ENCODE measurements at places on chromosomes 6 and 20.
A peak's percentile ranks its signal among the peaks of the same experiment; 100 is the strongest.

- DNase-seq: no peak
Measured at GRCh38 chr6:112946051-112946450, 598.9 kb downstream of the RFPL4B start.

- DNase-seq: no peak
Measured at GRCh38 chr6:166341464-166341863, 881 bp downstream of the SFT2D1 start.

DNA sequence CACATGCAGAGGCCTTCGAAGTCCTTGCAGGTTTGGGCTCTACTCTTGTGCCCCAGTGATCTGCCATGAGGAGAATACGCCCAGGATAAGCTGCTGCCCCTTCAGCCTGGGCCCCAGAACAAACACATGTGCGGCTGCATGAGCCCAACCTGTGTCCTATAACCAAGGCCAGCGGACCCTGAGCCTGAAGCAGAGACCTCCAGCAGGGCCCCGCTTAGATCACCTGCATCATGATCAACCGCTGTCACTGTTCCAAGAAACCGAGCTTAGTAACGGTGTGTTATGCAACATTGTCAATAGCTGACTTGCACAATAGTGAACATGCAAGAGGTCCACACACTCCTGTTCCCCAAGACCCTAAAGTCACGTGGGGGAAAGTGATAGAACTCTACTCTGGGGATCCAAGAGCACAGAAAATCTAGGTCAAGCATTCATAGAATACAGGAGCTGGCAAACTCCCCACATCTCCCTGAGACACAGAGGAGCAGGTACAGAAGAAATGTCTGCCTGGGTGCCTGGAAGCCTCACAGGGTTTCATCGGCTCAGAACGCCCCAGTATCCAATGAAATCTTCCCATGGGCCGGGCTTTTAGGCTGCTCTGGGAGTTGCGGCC is 136.2 kb downstream of the BMP7 start:
- no peak for DNase-seq

DNA sequence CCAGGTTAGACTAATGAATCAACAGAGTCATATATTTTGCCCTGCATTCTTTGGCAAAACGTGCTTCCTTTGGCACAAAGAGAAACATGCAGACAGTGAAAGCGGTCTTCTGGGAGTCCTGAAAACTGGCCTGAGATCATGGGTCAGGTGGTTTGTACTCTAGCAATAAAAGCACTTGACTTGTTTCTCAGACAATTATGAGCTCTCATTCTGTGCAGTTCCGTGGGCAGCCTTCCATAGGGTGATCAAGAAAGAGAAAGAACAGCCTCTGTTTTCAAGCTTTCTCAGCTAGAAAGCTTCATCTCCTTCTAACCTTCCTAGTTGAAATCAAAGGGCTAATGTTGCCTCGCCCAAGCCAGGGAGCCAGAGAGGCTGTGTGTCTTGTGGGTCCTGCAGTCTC is 62.7 kb upstream of the ISM1 start:
- no peak for DNase-seq

DNA sequence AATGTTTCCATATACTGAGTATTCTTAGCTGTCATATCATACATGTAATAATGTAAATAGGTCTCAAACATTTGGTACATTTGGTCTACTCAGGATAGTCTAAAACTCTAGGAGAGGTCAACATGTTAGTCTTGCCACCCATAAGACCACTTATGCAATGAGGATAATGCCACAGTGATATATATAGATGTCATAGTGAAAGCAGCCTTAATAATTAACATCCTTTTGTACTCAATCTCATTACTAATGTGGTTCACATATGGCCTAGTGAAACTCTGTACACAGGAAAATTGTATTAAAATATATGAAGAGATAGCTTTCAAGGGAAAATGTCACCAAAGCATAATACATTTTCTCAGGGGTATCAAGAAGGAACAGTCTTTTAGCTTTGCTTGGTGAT is 577.9 kb downstream of the TFAP2B start:
- DNase-seq: no peak

DNA sequence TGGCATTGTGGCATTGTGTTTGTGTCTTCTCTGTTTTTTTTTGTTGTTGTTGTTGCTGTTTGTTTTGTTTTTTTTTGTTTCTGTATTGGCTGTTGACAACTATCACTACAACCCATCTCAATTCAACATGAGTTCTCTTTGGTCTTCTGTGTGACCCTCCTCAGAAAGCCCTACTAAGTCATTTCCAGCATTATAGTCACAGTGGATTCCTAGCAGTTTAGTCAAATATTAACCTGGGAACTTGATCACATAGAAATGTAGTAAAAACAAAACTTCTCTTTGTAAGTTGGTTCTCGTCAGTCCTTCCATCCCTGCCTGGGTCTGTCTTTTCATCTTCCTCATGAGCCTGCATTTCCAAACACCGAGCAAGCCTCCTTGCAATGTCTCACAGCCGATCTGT is 16.8 kb downstream of the SLC17A2 start:
- peak; percentile 24 for DNase-seq

DNA sequence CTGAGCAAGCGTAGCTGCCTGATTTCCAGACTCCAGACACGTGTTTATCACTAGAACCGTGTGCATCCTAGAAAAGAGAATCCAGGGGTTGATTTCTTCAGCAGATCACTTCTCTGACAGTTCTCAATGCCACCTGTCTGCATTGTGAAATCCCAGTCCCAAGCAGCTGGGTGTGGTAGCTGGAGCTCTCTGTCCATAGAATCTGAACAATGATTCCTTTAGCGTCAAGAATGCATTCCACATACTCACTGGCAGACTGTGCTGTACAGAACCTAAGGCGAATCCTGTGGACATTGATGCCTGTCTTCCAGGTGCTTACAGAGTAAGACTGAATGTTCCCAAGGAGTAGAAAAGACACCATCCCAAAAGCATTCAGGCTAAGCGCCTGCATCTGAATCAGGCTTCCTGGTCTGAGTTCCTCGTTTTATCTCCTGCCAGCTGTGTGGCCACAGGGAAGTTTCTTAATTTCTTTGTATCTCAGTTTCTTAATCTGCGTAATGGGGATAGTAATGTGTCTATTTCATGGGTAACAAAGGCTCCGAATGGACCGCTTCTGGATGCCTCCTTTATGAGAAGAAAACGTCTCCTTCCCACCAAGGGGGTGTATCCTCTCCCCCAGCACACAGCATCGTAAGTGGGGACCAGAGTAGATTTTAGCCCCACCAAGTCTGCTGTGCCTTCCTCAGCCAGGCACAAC is 10.4 kb upstream of the TRAF3IP2 start:
- DNase-seq: no peak

- no peak for DNase-seq
Measured at GRCh38 chr6:159695984-159696383, 2.9 kb upstream of the SOD2 start.

DNA sequence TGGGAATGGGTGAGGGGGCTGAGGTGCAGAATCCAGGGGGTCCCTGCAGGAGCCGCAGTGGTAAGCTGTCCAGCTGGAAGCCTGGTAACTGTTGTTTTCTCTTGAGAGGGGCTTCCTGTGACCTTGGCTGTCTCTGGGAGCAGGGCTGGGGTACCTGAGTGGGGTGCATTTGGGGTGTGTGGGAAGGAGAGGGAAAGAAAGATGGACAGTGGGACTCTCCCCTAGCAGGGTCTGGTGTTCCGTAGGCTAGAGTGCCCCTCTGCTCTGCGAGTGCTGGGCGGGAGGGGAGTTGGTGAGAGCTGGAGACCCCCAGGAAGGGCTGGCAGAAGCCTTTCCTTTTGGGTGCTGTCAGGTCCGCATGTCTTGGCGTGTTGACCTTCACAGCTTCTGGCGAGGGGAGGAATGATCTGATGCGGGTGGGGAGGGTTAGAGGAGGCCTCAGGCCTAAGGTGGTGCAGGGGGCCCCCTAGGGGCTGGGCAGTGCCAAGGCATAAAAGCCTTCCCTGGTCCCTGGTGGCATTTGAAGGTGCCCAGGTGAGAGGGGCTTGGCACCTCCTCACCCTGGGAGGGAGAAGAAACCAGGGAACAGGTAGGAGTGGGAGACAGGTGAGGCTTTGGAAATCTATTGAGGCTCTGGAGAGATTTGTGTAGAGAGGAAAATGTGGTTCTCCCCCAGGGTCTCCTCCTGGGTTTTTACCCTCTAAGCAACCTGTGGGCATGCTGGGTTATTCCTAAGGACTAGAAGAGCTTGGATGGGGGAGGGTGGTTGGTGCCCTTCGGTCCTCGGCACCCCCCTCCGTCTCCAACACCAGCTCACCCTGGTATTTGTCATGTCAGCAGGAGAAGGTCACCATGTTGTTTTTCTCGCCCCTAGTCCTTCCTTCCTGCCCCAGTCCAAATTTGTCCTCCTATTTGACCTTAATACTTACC is 3.3 kb downstream of the VEGFA start:
- DNase-seq: peak; percentile 78

DNA sequence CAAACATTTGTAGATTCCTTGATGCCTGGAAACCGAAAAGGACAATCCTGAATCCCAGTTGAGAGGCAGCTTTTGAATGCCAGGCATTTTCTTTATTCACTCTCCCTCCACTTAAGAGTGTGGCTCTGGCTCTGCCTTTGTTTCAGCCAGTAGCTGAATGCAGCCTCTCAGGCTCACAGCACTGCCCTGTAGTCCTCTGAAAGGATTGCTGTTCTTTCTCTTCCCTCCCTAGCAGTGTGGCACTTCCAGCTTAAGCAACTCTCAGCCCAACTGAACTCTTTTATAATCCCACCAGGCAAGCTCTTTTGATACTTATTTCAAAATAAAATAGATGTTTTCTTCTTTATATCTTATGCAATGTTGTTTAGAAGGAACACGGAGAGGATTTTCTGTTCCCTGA is 415.6 kb downstream of the GJA1 start:
- no peak for DNase-seq

DNA sequence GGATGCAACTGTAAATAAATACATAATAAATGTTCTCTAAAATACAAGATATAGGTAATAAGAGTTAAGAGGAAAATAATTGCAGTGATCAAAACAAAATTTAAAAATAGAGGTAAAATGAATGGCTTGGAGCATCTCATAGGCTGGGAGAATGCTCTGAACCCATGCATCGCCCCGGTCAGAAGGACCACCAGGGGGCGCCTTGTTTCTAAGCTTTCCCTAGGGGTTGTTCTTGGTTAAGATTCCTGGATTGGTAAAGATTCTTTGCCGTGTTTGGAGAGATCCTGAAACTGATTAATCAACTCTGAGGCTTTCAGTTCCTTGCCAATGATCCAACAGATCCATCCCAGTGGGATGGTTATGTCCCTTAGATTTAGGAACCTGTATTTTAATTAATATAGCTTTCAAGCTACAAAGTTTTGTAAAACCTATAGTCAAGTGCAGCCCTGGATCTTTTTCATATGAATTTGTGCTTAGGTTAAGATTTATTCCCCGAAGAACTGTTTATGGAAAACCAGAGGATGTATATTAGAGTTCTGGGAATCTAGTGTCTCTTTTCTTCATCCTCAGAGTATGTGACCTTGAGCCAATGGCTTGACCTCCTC is 45.3 kb upstream of the PRELID3B start:
- peak; percentile 78 for DNase-seq

GRCh38 chr6:166957087-166957804 is 896 bp upstream of the RNASET2 start:
- peak; percentile 41 for DNase-seq

DNA sequence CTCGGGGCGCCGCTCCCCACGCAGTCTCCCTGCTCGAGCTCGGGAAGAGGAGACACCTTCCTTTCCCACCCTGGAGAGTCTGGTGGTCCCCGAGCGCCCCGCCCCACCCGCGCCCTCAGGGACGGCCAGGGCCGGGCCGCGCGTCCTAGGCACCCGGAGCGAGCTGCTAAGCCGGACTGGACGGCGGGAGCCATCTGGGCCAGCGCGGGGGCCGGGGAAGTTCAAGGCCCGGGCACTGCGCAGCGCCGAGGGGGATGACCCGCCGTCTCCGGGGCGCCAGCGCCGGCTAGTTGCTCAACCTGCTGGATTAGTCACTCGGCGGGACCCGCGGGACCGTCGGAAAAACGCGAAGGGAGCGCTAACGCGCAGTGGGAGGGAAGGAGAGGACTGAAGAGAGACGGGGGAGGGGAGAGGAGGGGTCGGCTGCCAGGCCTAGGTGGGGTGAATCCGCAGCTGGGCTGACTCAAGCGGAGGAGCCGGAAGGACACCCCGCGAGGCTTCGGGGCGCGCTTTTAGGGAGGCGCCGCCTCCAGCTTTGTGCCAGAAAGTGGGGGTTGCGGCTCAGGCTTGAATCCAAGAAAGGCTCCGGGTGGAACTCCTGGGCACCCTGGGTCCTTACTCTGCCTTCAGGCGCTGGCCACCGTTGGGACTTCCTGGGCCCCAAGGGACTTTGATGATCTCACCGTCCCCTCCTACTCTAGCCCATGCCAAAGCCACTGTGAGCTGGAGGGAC is 75.7 kb upstream of the FOXP4 start:
- no peak for DNase-seq

DNA sequence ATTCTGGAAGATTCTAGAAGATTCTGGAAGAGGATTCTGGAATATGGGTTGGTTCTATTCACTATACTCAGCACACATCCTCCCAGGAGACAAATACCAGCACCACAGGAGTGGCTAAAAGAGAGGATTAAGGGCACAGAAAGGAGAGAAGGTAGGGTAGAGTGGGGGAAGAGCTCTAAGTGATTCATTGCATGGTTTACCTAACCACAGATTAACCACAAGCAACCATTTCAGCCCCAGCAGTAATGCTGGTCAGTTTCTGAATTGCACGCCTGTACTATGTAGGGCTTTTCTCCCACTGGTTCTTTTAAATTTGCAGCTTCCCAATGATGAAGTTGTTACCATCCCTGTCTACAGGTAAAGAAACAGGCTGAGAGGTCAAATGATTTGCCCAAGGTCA is 192.7 kb upstream of the PMEPA1 start:
- DNase-seq: no peak

DNA sequence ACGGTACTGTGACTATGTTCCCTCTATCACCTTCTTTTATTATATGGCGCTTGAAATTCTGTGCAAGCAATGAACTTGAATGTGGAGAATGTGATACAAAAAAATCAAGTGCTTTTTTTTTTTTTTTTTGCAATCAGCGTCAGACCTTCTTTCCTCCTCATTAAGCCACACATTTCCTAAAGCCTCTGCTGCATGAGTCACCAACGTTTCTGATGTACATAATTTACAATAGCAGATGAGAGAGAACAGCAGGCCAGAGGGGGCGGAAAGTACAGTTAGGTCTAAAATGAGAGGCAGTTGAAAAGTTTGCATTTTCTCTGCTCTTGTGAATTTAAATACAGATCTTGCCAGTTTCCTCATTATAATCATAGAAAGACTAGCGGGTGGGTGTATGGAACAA is 114.6 kb upstream of the RIPOR2 start:
- peak; percentile 80 for DNase-seq

- DNase-seq: no peak
Measured at GRCh38 chr6:92550501-92550900, 868.9 kb downstream of the EPHA7 start.

DNA sequence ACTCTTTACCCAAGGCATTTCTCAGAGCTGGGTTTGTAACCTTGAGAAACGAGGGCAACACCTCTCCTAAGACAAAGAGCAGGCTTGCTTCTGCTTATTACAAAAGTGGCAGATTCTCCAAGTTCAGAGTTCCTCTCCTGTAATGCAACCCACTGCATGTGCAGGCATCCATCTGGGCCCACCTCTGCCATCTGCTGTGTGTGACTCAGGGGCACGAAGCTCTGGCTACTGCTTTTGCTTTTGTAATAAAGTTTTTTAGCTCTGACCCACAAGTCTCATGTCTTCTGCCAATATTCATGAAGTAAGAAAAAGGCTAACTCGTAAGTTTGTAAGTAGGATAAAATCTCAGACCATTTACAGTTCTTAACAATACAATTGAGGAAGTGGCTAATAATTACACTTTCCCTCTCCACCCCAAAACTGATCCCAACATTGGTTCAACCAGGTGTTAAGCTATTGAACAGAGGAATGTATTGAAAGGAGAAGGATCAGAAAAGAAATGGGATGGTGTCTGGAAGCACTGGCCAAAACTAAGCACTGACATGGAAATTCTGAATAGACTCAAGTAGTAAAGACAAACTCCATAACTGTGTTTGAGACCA is 51.7 kb upstream of the SMLR1 start:
- DNase-seq: no peak

Measured in activated CD4-positive, alpha-beta T cell treated with anti-CD3 and anti-CD28 coated beads, Interleukin-2, amount 50 U/mL, for 16 hours (primary cell).